ENCODE measurements at places on chromosomes 6 and 20.

DNA sequence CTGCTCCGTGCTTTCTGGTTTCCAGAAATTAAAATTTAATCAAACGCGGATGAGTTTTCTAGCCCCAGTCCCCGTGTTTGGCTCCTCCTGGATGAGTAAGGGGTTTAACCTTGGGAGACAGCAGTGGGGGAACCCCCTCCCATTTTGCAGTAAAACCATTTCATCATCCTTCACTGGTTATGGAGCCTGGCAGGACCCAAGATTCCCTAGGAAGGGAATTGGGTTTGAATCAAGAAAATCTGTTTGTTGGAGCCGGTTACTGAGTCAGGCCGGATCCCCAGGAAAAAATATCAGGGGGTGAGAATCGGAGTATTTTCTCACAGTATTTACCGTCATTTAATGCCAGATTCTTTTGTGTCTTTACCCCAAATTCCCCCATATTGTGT is 754 bp downstream of the YWHAB start:
- no peak for DNase-seq

GRCh38 chr6:108746836-108747575 is 101.2 kb upstream of the ARMC2 start:
- no peak for DNase-seq

DNA sequence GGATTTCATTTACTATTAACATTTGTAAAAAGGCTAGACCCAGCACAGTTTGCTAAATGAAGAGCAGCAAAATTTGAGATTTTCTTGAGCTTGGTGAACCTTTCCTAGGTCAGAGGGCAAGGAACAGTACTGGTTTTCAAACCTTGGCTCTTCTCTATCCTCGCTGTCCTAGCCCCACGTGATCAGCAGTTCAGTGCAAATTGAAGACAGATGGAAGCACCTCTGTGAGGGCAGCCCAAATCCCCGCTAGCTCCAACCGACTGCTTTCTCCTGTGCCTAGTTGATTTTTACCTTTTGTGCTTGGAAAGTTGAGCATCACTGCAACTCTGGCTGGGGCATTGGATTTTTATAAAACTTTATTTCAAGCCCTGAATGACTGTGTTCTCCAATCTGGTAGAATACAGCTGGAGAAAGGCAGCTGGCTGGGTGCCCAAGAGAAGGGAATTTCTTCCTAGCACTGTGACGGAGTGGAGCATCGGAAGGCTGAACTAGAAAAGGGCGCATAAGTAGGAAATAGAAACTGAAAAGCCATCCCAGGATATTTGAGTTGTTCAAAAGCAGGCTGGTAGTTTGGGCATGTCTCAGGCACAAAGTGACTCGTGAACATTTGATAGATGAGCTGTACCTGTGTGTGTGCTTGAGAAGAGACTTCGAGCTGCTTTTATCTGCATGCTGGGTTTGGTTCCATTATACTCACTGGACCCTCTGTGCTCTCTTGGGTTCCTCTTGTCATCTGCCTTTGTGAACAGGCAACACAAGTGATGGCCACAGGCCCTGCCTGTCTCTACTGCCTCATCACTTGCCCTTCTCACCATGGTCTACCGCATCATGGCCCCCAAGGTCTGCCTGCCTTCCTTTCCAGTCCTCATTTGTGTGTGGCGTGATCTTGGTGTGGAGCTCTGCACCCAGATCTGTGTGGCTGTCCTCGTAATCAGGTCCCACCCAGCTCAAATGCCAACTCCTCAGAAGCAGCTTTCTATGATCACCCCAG is 2.3 kb downstream of the RNF114 start:
- peak; percentile 72 for DNase-seq

DNA sequence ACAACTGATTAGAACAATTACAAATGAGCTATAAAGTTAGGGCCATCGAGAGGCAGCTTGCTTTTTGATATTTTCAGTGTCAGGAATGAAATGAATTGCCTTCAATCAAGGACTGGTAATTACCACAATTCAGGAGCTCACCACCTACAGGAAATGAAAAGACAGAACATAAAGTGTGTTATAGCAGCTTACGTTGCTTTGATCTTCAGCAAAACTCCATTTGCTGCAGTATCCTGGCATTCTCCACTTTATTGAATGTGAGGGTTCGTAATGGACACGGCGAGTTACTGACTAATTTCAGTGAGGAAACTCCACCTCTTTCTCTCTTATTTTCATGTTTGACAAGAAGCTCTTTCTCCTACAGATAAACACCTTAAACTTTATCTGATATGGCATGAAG is 440.0 kb upstream of the HSF2 start:
- no peak for DNase-seq

DNA sequence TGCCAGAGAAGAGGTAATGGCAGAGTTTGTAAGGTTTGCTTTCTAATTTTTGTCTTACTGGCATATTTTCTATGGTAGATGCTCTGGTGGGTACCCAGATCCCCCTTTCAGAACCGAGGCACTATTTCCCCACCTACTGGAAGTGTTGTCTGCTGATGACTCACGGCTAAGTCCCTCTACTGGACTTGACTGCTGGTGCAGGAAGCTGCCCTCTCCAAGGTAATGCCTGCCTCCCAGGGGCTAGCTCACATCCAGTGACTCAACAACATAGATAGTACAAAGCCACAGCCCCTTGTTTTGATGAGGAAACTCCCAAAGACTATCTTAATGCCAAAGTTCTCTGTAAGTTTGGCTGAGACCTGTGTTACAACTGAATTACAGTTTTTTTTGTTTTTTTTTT is 285.4 kb upstream of the FLRT3 start:
- DNase-seq, result peak; percentile 7

- no peak for DNase-seq
These were observed 196.8 kb downstream of the FARS2 start for GRCh38 chr6:5457983-5458683.

DNA sequence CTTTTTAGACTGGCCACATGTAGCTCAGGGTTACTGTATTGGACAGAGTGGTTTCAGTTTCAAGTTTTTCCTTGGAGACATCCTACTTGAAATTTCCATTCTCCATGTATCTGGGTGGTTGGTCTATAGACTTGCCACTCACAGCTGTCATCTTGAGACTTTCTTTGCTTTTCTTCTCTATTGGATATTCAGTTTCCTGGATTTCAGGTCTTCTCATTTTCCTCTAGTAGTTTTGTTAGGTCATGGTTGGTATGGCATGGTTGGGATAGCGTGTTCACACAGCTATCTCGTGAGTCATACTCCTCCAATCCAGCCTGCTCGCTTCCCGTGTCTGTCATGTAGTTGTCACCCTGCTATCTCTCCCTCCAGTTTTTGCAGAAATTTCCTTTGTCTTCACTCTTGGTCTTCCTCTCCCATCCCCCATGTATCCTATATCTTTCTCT is 48.3 kb downstream of the PTPN1 start:
- DNase-seq, result peak; percentile 86

- no peak for DNase-seq
These were observed 1.3 kb downstream of the GZF1 start for GRCh38 chr20:23363257-23363649.

DNA sequence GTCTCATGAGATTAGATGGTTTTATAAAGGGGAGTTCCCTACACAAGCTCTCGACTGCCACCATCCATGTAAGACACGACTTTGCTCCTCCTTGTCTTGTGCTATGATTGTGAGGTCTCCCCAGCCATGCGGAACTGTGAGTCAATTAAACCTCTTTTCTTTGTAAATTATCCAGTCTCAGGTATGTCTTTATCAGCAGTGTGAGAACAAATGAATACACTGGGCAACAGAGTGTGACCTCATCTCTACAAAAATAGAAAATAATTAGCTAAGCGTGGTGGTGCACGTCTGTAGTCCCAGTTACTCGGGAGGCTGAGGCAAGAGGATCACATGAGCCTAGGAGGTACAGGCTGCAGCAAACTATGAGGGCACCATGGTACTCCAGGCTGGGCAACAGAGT is 51.3 kb downstream of the MDN1 start:
- no peak for DNase-seq

GRCh38 chr6:17602888-17603287 is 2.8 kb downstream of the FAM8A1 start:
- DNase-seq, result no peak

GRCh38 chr20:40893610-40894236 is 134.9 kb upstream of the TOP1 start:
- no peak for DNase-seq

DNA sequence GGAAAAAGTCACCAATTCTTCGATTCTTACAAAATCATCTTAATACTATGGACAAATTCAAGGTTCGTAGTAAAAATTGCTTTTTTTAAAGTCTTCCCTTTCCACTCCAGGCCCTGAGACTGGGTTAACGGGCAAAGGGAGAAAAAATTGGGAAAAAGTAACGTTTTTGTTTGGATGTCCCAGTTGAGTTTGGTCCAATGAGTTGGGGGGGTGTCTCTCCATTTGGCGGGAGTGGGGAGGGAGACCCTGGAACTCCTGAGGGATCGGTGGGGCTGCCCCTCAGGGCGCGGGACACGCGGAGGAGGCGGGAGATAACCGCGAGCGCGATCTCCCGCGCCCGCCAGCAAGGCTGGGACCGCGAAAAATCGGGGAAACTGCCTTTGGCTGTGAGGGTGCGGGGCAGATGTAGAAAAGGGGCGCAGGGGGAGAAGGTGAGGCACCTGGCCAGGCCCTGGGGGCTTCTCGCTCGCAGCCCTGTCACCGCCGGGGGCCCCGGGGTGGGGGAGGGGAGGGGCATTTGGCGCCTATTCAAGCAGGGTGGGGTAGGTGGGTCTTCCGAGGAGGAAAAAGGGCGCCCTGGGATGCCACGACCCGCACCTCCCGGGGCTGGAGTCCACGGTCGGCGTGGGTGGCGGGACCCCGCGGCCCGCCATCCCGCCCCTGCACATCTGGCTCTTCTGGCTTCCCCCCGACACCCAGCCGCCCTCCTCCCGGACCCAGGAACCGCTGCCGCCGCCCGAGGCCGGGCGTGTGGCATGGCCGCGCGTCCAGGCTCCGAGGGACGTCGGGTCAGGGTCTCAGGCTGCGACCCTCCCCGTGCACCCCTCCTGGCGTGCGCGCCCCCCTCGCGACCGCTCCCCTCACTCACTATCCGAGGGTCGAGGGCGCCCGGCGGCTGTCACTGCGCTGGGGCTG is 595 bp downstream of the FBXO5 start:
- no peak for DNase-seq
